ENCODE measurements at places on chromosomes 2 and 18. TPM values are rescaled to one million over a fixed set of nuclear protein-coding genes. Genes with fewer than 3 reads are reported as not detected.

GRCh38 chr18:42614619-42615293 is 500.7 kb downstream of the RIT2 start:
- DNase-seq = no peak

MARCHF4 gene
- not detected for total RNA-seq

ESCO1 gene
- total RNA-seq = 8.6 TPM

SELENOI gene
- 26.3 TPM for total RNA-seq

WNT6 gene
- total RNA-seq = 0.24 TPM

- DNase-seq = no peak
Measured at GRCh38 chr2:214050731-214051130, 360.1 kb upstream of the VWC2L start.

GRCh38 chr2:71856773-71857525 is 290.7 kb downstream of the CYP26B1 start:
- DNase-seq = no peak

- DNase-seq = no peak
Measured at GRCh38 chr2:196980001-196980400, 53.5 kb upstream of the PGAP1 start.

- no peak for DNase-seq
Measured at GRCh38 chr2:233399306-233400225, 45.3 kb downstream of the DGKD start.

- no peak for DNase-seq
Measured at GRCh38 chr2:74481961-74482800, 617 bp downstream of the CCDC142 start.

DNA sequence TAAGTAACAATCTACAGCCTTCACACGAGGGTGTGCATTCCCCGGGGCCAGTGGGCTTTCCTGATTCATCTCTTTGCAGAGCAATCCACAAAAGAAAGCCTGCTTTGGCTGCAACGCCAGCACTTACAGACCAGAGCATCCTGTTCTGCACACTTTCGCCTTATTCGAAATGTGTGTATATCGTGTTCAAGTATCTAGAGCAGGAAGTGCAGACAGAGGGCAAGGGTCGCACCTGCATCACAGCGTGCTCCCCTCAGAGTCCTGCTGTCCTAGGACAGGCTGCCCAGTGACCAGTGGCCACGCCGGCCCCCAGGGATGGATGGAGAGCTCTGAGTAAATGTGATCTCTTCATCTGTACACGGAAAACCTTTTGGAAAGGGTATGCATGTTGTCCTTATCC is 264.3 kb downstream of the ZNF516 start:
- DNase-seq = no peak

SERPINB10 gene
- total RNA-seq = 0.31 TPM

DNA sequence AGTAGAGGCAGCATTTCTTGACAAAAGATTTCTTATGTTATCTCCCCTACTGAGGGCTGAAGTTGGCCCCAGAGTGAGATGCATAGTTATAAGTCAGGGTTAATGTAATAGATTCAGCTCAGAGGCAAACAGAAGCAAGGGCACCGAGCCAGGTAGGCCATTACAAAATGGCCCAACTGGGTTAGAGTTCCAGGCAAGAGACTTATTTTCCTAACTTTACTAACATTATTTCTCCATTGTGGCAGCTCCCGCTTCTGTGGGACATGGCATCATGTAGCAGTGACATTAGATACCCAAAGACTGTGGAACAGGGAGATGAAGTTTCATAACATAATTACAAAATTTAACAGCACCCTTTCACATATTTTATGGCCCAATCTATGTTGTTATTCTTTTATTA is 27.1 kb downstream of the TSPYL6 start:
- peak; percentile 35 for DNase-seq

GRCh38 chr2:219415580-219416234 is 2.5 kb upstream of the DES start:
- DNase-seq = no peak

GRCh38 chr2:3604207-3604877 is 9.4 kb downstream of the COLEC11 start:
- DNase-seq = no peak

GRCh38 chr18:75276818-75277609 is 66.4 kb downstream of the TSHZ1 start:
- DNase-seq = no peak

DNA sequence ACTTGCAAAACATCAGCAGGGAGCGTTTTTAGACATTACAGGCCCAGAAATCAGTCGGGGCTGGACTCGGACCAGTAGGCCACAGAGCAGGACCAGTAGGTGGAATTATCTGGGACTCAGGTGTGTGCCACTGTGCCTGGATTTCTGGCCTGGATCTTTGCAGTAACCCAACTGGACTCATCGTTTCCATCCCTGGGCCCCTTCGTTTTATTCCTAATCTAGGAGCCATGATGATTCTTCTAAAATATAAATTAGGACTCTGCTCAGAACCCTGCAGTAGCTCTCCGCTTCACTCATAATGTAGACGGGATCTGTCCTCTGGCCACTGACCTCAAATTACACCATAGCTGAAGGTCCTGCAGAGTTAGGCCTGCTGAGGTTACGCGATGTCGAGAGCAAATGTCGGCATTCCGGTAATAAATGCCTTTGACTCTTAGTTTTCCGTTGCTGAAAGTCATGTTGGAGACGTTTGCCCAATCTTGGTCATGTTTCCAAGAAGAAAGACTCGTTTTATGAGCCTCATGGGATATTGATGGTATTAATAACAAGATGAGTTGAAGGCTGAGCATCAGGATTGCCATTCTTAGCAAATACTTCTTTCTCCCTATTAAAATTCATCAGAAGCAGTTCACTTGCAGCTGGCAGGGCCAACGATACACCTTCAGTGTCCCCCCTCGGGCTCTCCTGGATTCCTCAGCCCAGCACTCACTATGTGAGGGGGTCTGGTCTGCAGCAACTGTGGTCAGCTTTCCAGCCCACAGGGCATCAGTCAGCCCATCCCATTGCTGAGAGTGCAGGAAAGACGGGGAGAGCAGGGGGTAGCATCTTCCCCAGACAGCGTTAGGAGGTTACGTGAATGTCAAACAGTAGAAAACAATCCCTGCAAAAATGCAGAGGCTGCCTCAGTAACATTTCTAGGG is 39.9 kb upstream of the KLF11 start:
- no peak for DNase-seq

GRCh38 chr2:156784020-156784701 is 348.0 kb downstream of the GPD2 start:
- DNase-seq = no peak

DNA sequence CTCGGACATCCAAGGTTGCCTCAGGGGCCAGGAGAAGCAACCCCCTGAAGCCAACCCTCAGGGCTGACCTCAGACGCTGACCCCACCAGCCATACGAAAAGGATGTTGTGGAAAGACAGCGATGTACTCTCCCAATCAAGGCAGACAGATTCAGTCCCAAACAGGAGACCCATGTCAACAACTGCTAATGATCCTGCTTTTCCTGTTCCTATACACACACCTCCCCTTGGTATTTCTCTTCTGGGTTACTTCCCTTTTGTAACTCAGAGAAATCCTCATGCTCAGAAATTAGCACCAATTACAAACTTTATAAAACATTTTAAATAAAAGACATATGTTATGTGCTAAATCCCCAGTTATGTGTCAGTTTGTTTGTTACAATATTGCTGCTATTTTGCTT is 120.8 kb downstream of the PID1 start:
- no peak for DNase-seq

DNA sequence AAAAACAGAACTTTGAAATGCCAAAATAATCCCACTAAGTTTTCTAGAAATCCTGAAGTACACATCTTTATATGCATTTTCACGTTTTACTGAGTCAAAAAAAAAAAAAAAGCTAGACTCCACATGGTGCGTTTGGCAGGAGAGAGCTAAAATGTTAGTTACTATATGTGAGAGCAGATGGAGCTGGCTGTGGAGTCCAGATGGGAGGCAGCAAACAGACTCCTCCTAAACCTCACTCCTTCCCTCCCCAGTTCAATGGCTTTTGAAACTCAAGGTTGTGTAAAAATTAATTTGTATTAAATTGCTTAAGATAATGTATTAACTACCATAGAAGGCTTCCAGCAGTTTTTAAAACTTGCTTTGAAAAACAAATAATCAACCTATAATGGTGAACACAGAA is 248.8 kb downstream of the AGPS start:
- no peak for DNase-seq

HYCC2 gene
- total RNA-seq = 19.2 TPM

DNA sequence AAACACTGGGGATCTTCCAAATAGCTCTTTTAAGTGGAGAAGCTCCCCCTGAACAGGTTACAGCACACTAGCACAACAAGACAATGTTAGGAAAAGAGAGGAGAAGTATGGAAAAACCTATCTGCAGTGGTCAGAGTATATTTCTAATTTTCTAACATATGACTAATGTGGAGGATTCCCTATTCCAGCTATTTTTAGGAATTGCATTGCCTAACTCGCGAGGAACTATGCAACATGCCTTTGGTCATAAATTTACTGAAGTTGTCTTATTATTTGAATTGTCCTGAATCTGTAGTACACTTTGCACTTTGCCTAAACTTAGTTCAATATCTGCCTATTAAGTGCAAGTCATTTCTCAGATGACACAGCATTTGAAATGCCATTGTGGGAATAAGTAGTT is 381.4 kb downstream of the CCDC85A start:
- DNase-seq = no peak

MPPE1 gene
- total RNA-seq = 27.3 TPM

GRCh38 chr2:101357376-101357775 is 29.9 kb downstream of the CREG2 start:
- no peak for DNase-seq

GRCh38 chr2:76809136-76809535 is 713.0 kb downstream of the LRRTM4 start:
- DNase-seq = no peak

GRCh38 chr2:221943076-221943810 is 355.6 kb downstream of the PAX3 start:
- DNase-seq = no peak

GRCh38 chr2:96528006-96528699 is 8.4 kb upstream of the ARID5A start:
- DNase-seq = no peak

GRCh38 chr2:186503827-186504606 is 18.0 kb downstream of the ZC3H15 start:
- no peak for DNase-seq

- no peak for DNase-seq
Measured at GRCh38 chr2:202643012-202643858, 8.5 kb downstream of the FAM117B start.

ALPP gene
- not detected for total RNA-seq

- no peak for DNase-seq
Measured at GRCh38 chr2:185502351-185502750, 236.3 kb upstream of the FSIP2 start.

SLC11A1 gene
- total RNA-seq = 40.0 TPM

- no peak for DNase-seq
Measured at GRCh38 chr18:12238826-12239225, 15.3 kb upstream of the CIDEA start.

DNA sequence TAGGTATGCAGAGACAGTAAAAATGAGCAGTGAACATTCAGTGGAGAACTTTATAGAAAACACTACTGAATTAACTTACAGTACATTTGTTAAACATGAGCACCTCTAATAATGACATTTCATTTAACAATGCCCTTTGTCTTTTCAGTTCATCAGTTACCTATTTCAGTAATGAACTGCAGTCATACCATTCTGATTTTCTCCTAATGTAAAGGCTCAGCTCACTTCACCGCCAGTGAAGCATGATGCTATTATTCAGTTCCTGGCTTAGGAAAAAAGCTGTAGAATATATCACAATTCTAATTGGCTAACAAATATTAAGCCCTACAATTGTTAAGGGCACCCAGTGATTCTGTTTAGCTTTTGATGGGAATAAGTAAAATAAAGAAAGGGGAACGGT is 37.1 kb upstream of the CCDC93 start:
- no peak for DNase-seq

- no peak for DNase-seq
Measured at GRCh38 chr2:138949517-138949916, 169.3 kb upstream of the NXPH2 start.

PID1 gene
- 98.7 TPM for total RNA-seq

RGPD4 gene
- total RNA-seq = not detected

L3MBTL4 gene
- total RNA-seq = 8.2 TPM

DYNAP gene
- not detected for total RNA-seq

GRCh38 chr18:27110319-27110718 is 74.8 kb downstream of the CHST9 start:
- no peak for DNase-seq

- DNase-seq = no peak
Measured at GRCh38 chr2:26189751-26190150, 16.9 kb downstream of the GAREM2 start.

- no peak for DNase-seq
Measured at GRCh38 chr2:149082735-149083134, 44.2 kb downstream of the LYPD6B start.

GRCh38 chr2:205408696-205409095 is 273.6 kb upstream of the NRP2 start:
- no peak for DNase-seq

GRCh38 chr2:23526835-23527790 is 142.1 kb downstream of the KLHL29 start:
- DNase-seq = no peak

DNA sequence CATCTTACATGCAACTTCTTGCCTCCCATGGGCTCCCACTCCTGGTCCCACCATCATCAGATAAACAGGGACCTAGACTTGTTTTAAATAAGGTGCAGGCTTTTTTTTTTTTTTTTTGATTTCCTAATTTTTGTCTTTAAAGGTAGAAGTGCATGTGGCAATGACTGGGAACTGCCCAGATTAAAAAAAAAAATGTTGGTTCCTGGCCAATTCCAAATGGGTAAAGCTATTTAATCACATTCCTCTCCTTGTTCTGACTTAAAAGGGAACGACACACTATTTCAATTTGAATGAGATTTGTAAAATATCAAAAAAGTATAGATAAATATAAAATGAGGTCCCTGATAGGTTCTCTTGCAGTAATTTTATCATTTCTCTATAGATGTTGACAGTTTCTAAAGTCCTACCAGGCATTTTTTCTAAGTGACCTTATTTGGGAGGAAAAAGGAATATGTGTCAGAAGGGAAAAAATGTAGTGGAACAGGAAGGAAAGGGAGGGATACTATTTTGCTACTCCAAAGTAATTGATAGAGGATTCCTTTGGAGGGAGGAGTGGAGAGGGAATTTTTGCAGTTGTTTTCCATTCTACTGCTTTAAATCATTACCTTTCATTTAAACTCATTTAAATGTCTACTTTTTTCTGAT is 43.3 kb downstream of the DDX1 start:
- no peak for DNase-seq

CHST10 gene
- 7.2 TPM for total RNA-seq

GRCh38 chr2:135637456-135638087 is 104.1 kb upstream of the UBXN4 start:
- DNase-seq = no peak

ZNF521 gene
- 18.1 TPM for total RNA-seq
